Suppressor macrophage (primary cell): ENCODE measurements at places on chromosomes 2 and 18.

DNA sequence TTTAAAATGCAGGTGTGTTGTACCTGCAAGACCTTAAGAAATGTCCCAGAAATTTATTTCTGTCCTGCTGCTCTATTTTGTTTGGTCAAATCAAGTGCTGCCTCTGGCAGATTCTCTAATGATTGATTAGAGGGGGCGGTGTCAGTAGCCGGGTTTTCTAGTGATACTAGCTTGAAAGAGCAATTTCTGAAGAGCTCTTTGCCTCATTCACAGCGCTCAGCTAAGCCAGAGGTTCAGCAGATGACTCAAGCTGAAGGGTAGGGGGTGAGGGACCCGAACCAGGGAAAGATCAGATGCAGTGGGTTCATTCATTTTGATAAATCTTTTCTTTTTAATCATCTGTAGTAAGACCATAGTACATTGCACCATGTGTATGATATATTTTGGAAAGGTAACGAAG is 15.0 kb downstream of the ZBTB7C start:
- no peak for DNase-seq

- no peak for DNase-seq
These were observed 499.0 kb downstream of the CPS1 start for GRCh38 chr2:211055438-211055837.

- DNase-seq = no peak
These were observed 477.6 kb downstream of the PARD3B start for GRCh38 chr2:205022841-205023240.

- DNase-seq = no peak
These were observed 198.7 kb downstream of the CYP26B1 start for GRCh38 chr2:71948781-71949536.

- no peak for DNase-seq
These were observed 286.5 kb downstream of the MTX2 start for GRCh38 chr2:176555781-176556180.

GRCh38 chr2:109715313-109715805 is 78.7 kb upstream of the RGPD5 start:
- DNase-seq = no peak
